ENCODE measurements at places on chromosomes 2 and 18. TPM values are rescaled to one million over a fixed set of nuclear protein-coding genes. Genes with fewer than 3 reads are reported as not detected.

MITD1 gene
- polyA plus RNA-seq, result 39.8 TPM

LIMS4 gene
- polyA plus RNA-seq, result 2.5 TPM

HOXD13 gene
- polyA plus RNA-seq, result not detected

STK36 gene
- polyA plus RNA-seq, result 74.0 TPM

ARHGAP25 gene
- polyA plus RNA-seq, result 8.5 TPM

ASB18 gene
- not detected for polyA plus RNA-seq

DOK6 gene
- 15.5 TPM for polyA plus RNA-seq

TTC39C gene
- polyA plus RNA-seq, result 14.6 TPM

CDH7 gene
- polyA plus RNA-seq, result 1.5 TPM

RND3 gene
- polyA plus RNA-seq, result 108 TPM

SLC35G4 gene
- polyA plus RNA-seq, result not detected

ATP8B1 gene
- 17.7 TPM for polyA plus RNA-seq

FANCL gene
- 95.3 TPM for polyA plus RNA-seq

ANTXR1 gene
- polyA plus RNA-seq, result 94.4 TPM

TNFAIP6 gene
- 3.3 TPM for polyA plus RNA-seq

IMMT gene
- 84.3 TPM for polyA plus RNA-seq

MALL gene
- polyA plus RNA-seq, result 39.1 TPM

CRYGD gene
- not detected for polyA plus RNA-seq

UGT1A8 gene
- polyA plus RNA-seq, result not detected

TMEM185B gene
- 18.7 TPM for polyA plus RNA-seq

PRKAG3 gene
- polyA plus RNA-seq, result not detected

UGT1A4 gene
- polyA plus RNA-seq, result not detected

ST6GAL2 gene
- 4.5 TPM for polyA plus RNA-seq

POTEI gene
- 0.70 TPM for polyA plus RNA-seq

IL1RL1 gene
- polyA plus RNA-seq, result 0.21 TPM

SP9 gene
- not detected for polyA plus RNA-seq

TMEM178A gene
- 9.4 TPM for polyA plus RNA-seq

GNAL gene
- 2.7 TPM for polyA plus RNA-seq

GCKR gene
- polyA plus RNA-seq, result 1.5 TPM

GCG gene
- polyA plus RNA-seq, result not detected

IL1B gene
- polyA plus RNA-seq, result 1.6 TPM

ANKRD30BL gene
- polyA plus RNA-seq, result 0.34 TPM

ZSWIM2 gene
- not detected for polyA plus RNA-seq

LYG2 gene
- polyA plus RNA-seq, result 0.50 TPM

SCYGR4 gene
- polyA plus RNA-seq, result not detected

TXNDC2 gene
- polyA plus RNA-seq, result 0.20 TPM

TUBA3E gene
- polyA plus RNA-seq, result not detected
